ENCODE measurements at places on chromosomes 4 and X.

DNA sequence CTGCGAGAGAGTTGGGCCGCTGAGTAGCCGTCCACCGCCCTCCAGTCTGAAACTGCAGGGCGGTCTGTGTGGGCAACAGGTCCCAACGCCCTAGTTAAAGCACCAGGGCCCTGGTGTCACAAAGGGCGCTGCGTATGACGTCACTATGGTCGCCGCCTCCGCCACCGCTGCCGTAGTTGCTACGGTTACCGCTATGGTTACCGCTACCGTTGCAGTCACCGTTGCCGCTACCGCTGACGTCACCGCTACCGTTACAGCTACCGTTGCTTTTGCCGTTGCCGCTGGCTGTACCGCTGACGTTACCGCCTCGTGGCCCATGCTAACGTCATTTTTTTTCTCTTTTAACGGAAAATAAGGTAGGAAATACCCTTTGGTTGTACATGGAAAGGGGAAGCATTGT lies at the start of gene PPP1R2C:
PPP1R2C (minus strand) TSS at position 68 of the 400 bp plus-strand sequence. CDS start 84 bp downstream, outside the sequence.
- H3K4me3 ChIP-seq: no peak within 1 kb of the TSS
- no peaks in the 10 kb centered on the region for H3K4me1 ChIP-seq
- H3K36me3 ChIP-seq: no peaks in the 10 kb centered on the region
- H3K27me3 ChIP-seq: no peaks in the 10 kb centered on the region
- DNase-seq: no peak

DNA sequence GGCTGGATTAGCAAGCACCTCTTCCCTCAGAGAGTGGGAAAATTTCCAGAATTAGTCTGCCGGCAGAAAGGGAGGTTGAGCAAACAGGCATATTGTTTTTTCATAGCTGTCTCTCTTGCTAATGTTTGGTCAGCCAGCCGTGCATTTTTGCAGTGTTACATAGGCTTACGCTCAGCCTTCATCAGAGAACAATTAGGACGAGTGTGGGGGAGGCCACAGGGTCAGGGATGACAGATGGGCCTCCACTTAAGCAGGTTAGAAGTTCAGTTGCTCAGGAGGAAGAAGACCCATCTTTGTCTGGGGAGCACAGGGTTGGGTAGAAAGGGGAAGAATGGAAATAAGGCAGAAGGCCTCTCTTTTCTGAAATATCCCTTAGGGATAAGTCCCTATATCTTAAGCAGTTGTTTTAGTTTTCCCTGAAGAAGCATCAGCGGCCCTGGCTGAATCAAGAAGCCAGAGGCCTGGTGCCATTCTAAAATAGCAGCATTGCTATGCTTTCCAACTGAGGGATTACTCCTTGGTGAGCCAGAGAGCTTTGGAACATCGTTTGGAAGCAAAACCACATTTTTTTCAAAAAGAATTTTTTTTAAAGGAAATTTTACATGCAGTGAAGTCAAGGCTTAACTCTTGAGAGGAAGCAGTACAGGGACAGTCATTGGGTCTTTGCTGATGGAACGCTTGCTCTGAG lies 118.8 kb downstream of the SMIM20 start:
- H3K27ac ChIP-seq: peak overlapping the region; percentile 62
- H3K4me3 ChIP-seq: no peak overlapping the region
- peaks cover 28% of the 10 kb centered on the region for H3K4me1 ChIP-seq
- no peak for DNase-seq

GRCh38 chr4:157013656-157014055 lies 42.1 kb upstream of the PDGFC start:
- no peak overlapping the region for H3K4me3 ChIP-seq
- H3K27me3 ChIP-seq: no peaks in the 10 kb centered on the region
- H3K4me1 ChIP-seq: no peaks in the 10 kb centered on the region
- H3K27ac ChIP-seq: no peak overlapping the region
- no peak for DNase-seq

DNA sequence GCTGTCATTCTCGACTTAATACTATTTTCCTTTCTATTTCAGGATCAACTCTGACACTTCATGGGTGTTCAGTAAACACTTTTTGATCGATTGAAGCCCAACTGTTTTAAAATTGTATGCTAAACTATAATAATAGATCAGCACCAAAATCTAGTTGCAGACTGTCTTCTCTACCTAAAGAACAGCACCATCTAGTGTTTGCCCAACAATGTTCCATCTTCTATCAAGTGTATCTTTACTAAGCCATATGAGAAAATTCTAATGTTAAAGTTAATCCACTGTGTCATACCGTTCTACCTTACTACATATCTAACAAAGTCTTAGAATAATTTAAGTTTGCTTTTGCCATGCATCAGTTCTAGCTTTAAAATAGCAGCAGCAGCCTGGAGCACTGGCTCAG lies 113.0 kb upstream of the PRDX4 start:
- no peak overlapping the region for H3K27ac ChIP-seq
- H3K4me3 ChIP-seq: no peak overlapping the region

GRCh38 chr4:52822972-52823701 lies 39.0 kb upstream of the RASL11B start:
- no peak overlapping the region for H3K27ac ChIP-seq
- no peak for DNase-seq
- H3K4me3 ChIP-seq: no peak overlapping the region
- no peaks in the 10 kb centered on the region for H3K27me3 ChIP-seq
- no peaks in the 10 kb centered on the region for H3K36me3 ChIP-seq

GRCh38 chr4:42653626-42654560 lies 3.0 kb downstream of the ATP8A1 start:
- H3K4me3 ChIP-seq: no peak overlapping the region
- peak overlapping the region; percentile 84 for H3K27ac ChIP-seq
- H3K36me3 ChIP-seq: no peaks in the 10 kb centered on the region
- peaks cover 26% of the 10 kb centered on the region for H3K4me1 ChIP-seq
- DNase-seq: no peak

DNA sequence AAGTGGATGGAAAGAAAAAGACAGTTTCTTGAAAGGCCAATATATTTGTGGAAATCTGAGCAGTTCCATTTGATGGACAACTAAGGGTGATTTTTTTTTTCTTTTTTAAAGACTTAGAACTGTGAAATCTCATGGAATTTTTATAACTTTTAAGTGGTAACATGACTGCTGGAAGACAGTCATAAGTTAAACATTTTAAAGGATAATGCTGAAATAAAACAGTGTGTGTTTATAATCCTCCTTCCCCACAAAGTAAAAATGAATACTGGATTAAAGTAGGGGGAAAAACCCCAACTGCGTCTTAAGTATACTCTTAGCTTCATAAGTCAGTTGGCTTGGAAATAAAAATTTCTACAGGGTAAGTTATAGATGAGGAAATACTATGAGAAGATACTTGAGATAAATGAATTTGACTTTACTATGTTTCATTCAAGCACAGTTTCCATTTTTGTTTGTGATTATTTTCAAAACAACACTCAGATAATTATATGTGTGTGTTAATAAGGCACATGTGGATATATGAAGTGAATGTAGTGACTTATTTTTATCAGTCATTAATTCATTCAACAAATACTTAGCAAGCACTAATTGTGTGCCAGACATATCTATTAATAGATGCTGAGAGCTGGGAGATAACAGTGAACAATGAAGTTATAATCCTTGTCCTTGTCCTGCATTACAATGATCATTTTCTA lies 129.2 kb upstream of the ETNPPL start:
- H3K27ac ChIP-seq: no peak overlapping the region
- H3K27me3 ChIP-seq: no peaks in the 10 kb centered on the region
- H3K36me3 ChIP-seq: no peaks in the 10 kb centered on the region
- no peak for DNase-seq

- H3K27ac ChIP-seq: no peak overlapping the region
- no peaks in the 10 kb centered on the region for H3K36me3 ChIP-seq
- no peaks in the 10 kb centered on the region for H3K4me1 ChIP-seq
Measured at GRCh38 chr4:125070861-125071260, 243.9 kb upstream of the FAT4 start.

GRCh38 chrX:46330981-46331380 lies 214.2 kb downstream of the ZNF674 start:
- no peak overlapping the region for H3K27ac ChIP-seq
- H3K4me3 ChIP-seq: no peak overlapping the region
- no peak for DNase-seq
- peaks cover 8% of the 10 kb centered on the region for H3K4me1 ChIP-seq
- no peaks in the 10 kb centered on the region for H3K36me3 ChIP-seq

- H3K27me3 ChIP-seq: no peaks in the 10 kb centered on the region
- H3K36me3 ChIP-seq: no peaks in the 10 kb centered on the region
- H3K4me3 ChIP-seq: no peak overlapping the region
- DNase-seq: no peak
- H3K4me1 ChIP-seq: no peaks in the 10 kb centered on the region
- no peak overlapping the region for H3K27ac ChIP-seq
Measured at GRCh38 chr4:107780665-107781064, 44.1 kb upstream of the SGMS2 start.

DNA sequence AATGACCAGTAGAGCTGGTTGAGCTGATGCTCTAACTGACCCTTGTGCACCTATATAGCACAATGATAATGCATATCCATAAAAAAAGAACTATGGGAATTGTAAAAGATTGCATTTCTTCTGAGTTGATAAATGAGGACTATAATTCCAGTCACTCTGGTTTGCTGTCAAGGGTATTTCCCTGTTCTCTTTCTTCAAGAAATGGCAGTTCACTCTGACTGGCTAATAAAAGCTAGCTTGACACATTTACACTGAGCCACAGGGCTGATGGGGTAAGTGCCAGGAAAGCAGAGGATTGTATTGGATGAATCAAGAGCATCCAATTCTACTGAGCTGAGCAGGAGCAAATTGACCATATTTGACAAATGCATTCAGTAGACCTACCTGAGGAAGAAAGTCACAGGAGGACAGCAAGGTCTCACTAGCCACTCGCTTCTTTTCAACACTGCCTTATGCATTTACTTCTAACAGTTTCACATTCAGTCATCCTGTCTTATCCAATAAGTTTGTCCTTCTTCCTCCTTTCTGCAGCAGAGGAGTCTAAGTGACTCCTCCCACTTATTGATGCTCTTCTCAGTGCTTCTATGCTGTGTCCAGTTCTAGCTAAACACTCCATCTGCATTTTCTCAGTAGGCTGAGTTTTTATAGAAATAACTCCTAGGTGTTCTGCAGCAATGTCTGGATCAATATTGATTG lies 43.0 kb downstream of the RBMX2 start:
- H3K27ac ChIP-seq: no peak overlapping the region
- no peaks in the 10 kb centered on the region for H3K27me3 ChIP-seq
- DNase-seq: no peak
- H3K36me3 ChIP-seq: no peaks in the 10 kb centered on the region

DNA sequence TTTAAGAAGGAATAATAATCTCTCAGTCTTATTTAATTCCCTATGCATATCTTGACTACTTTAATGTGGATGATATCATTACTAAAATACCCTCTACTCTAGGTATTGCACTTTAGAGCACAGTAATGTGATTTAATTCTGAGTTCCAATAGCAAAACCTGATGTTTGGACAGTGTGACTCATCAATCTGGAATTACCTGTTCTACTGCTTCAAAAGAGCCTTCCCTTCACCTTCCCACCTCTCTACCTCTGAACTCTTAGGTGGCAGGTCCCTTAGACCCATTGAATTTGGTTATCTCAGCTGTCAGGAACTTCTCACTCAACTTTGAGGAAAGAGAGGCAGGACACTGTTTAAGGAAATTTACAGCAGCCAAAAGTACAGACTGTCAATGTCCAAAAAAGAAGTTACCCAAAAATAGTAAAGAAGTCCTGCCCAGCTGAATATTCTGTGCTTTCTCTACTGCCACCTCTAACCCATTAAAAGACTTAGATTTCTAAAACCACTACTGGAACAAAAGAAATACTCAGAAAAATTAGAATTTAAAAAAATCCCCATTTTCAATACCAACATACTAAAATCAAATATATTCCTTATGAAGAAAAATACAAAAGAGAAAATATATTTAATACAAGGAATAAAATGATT lies 123.1 kb upstream of the GPM6A start:
- DNase-seq: no peak
- peaks cover 4% of the 10 kb centered on the region for H3K4me1 ChIP-seq
- H3K36me3 ChIP-seq: no peaks in the 10 kb centered on the region
- H3K4me3 ChIP-seq: no peak overlapping the region
- no peaks in the 10 kb centered on the region for H3K27me3 ChIP-seq

- peak overlapping the region; percentile 35 for H3K4me3 ChIP-seq
- no peak overlapping the region for H3K27ac ChIP-seq
- no peak for DNase-seq
- no peaks in the 10 kb centered on the region for H3K4me1 ChIP-seq
Measured at GRCh38 chr4:94339779-94340178, 2.9 kb downstream of the HPGDS start.

All from thoracic aorta (tissue), 2 donors.